ENCODE measurements at places on chromosomes 2 and 18.

GRCh38 chr18:9147440-9148202 is 11.0 kb downstream of the ANKRD12 start:
- DNase-seq, result peak; percentile 62

- DNase-seq, result no peak
Measured at GRCh38 chr2:210195101-210195852, 24.1 kb upstream of the KANSL1L start.

DNA sequence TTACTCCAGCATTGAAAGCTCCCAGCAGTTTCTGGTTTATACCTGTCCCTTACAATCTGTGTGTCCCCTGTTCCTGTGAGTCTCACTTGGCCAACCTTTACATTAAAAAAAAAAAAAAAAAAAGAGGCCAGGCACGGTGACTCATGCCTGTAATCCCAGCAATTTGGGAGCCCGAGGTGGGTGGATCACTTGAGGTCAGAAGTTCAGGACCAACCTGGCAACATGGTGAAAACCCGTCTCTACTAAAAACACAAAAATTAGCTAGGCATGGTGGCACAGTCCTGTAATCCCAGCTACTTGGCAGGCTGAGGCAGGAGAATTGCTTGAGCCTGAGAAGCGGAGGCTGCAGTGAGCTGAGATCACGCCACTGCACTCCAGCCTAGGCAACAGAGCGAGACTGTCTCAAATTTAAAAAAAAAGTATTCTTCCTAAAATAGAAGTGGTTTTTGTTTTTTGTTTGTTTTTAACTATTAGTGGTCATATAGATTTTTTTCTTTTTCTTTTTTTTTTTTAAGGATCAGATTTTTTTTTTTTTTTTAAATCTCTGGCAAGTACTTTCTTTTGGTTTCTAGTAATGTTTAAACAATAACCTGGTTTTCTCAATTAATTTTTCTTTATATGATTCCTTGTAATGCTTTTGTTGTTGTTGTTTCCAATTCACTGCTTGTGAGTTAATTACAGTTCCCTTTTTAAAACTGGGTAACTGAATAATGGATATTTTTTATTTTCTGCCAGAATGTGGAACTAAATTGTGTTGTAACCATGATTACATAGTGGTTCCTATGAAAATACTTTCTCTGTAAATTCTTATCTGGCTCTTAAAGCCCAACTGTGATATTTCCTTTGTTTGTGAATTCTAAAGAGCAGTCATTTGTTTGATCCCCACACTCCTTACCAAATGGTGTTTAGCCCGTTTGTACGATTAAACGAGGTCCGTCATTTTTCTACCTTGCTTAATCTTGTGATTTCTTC is 116.8 kb downstream of the CTAGE1 start:
- no peak for DNase-seq

DNA sequence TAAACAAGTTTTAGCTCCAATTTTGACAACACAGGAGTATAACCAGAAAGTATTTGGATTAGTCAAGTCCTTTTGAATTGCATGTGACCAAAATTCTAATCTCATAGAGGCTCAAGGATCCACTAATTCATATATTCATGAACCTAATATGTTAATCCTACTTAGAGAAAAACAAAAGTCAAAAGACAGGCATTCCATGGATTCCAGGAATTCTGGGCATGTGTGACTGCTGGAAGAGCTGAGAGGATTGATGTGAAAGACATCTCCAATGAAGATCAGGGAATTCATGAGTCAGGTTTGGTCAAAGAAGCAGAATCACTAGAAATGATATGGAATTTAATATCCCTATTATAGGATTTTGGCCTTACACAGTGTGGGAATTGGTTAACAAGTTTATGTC is 1494.6 kb upstream of the DDX18 start:
- DNase-seq, result no peak

DNA sequence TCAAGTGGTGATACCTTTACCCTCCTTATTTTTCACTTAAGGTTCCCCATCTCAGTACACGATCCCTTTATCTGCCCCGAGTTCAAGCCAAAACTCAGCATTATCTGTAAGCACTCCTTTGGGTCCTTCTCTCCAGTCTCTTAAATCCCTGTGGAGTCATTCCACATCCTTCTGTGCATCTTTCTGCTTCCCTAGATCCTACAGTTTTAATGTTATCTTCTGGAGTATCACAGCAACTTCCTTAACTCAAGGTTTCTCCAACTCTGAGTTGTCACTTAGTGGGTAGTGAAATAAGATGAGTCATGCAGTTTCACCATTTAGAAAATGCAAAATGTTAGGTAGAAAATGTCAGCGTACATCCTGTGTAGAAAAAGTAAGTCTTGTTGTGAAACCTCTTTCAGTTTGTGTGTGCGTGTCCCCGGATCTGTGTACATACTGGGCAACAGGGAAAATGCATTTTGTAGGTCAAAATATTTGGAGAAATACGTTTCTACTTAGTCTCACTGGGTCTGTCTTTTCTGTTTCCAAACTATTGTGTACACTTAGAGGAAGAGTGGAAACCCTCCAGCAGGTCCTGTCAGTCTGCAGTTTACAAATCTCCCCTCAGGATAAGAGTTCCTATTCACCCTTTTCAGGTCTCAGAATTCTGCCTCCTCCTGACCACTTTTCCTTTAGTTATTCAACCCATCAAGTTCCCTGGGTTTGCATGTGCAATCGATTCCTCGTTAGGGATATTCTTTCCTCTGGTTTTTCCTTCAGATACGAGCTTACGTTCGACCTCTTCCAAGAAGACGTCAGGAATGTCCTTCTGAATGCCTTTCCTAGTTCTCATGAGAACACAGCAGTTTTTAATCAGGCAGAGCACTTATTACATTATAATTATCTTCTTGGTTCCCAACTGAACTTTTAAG is 154.8 kb downstream of the TGIF1 start:
- peak; percentile 50 for DNase-seq

GRCh38 chr2:148342086-148342485 is 302.5 kb upstream of the EPC2 start:
- no peak for DNase-seq

DNA sequence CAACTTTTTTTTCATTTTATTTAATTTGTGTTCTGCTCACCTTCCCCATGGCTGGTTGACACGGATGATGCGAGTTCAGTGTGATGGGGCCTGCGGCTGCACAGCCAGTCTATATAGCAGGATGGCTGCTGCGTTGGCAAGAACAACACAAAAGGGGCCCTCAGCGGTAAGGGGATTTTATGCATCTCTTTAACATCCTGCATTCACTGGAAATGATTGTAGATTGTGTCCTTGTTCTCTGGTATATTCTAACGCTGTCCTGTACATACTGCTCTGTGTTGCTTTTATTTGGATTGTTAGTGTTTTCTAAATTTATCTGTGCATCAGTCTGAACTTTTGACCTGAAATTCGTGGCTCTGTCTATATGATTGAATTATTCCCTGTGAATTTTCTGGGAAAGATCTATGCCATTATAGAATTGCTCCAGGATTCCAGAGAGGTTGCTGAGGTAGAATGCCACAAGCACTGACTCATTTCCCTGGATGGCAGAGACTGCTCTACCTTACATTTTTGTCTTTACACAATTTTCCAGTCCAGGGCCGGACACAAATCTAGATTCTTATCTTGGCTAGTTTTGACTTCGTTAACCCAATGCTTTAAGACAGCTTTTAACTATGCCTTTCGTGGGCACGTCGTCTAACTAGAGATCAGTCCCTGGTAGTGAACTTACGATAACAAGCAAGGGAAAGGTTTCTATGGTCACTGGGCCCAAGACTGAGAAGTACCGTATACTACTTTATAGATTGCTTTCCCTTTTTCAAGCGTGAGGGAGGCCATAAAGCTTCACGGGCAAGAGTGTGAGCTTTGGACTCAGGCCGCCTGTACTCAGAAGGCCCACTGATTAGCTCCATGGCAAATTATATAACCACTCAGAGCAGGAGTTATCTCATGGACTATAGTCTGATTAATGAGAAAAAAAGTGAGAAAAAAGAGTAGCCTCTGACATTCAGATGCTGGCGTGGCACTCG is at the start of gene CRYGC:
TSS of gene CRYGC (minus strand) at position 85 of the 968 bp plus-strand sequence. CDS start at position 49, 36 bp downstream.
- DNase-seq, result no peak
